HepG2 (cell line): ENCODE measurements at places on chromosomes 16 and 17.

DNA sequence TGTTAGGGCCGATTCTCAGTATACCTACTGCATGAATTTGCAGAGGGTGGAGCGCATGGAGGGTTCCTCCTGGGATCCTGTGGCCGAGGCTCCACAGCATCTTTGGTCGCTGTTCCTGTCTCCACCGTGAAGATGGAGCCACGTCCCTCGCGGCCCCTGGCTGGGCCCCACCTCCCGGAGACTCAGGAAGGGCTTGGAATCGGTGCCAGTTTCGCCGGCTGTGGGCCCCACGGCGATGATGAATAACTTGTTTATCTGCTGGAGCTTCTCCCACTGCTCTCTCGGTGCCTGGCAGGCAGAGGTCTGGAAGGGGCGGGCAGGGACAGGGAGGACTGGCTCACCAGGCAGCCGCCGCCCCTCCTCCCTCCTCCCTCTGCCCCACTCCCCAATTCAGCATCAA is 8.1 kb downstream of the SLC5A11 start:
- DNase-seq = no peak

- no peak for DNase-seq
Observed at GRCh38 chr17:57338257-57338914, 82.1 kb downstream of the MSI2 start.

GRCh38 chr16:9077091-9077809 is 14.2 kb upstream of the HAPSTR1 start:
- DNase-seq = peak; percentile 31

DNA sequence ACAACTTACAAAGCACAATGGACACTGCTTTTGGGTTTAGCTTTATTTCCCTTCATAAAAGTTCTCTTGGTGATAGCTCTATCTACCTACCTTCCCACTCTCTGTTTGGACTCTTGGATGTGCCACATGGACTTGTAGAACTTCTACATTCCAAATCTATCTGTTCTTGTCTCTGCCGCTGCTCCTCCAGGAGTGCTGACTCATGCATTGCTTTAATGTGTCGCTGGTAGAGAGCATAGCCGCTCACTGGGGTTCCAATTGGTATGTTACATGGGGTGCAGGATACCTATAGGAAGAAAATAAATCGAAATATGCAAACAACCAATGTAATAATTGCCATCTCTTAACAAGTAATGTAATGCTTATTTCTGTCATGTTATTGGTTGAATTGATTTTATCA is 92.1 kb downstream of the TTC19 start:
- no peak for DNase-seq

GRCh38 chr17:74749279-74750038 is 1.0 kb downstream of the NHERF1 start:
- DNase-seq = no peak

DNA sequence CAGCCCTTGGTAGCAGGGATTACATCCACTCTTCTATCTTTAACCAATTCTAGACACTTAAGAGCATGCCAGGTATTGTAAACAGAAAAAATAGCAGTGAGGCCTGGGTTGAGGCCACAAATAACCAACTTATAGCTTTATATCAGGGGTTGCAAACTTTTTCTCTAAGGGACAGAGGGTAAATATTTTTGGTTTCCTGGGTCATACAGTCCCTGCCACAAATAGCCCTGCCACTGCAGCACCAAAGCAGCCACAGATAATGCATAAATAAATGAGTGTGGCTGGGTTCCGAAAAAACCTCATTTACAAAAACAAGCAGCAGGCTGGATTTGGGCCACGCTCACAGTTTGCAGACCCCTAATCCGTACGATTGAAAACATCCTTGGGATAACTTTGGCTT is 46.7 kb downstream of the STAT3 start:
- DNase-seq = no peak

DNA sequence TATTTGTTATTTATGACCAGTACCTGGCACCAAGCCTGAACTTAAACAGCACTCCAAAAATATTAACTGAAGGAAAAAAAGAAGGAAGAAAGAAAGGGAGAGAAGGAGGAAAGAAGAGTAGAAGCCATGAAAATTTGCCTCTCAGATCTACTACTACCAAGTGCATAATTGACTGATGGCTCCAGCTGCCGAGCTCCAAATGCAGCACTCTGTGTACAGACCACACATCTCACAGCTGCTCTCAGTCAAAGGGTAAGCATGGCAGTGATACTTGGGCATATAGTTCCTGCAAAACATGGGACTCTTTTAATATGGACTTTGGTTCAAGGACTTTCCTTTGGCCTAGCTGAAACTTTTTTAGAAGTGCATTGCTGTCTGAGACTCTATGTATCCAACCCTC is 44.0 kb upstream of the NOG start:
- DNase-seq = no peak

DNA sequence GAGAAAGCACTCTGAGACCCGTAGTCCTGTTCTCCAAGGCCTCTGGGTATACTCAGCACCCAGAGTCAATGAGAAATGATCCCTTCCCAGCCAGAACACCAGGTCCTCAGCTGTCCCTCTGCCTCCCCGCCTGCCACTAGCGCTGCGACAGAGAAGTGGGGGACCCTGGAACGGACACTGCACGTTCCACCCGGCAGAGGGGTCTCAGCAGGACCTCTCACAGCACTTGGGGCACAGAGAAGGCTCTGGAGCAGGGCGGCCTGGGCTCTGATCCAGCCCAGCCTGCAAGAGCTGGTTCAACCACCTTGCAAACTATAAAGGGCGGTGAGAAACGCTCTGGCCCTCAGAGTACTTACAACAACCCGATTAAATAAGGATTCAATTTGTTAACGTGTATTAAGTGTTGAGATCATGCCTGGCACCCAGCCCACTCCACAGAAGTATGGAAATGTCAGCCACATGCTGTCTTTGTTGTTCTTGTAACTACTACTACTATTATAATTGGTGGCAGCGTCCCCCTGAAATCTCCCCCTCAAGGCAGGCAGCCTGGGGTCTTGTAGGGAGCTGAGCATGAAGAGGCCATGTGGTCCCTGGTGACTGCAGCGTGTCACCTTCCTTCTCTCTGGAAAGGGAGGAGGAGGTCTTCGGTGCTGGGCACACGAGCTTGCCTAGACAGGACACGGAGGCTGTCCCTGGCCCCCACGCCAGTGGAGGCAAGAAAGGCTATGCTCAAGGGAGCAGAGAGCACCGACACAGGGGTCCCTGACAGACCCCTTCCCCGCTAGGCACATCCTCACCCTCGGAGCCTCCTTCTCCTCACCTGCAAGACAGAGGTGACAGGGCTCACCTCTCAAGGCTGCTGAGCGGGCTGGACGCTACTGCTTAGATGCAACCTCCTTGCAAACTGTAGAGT is 2.4 kb downstream of the OSGIN1 start:
- no peak for DNase-seq

GRCh38 chr16:13032911-13033310 is 131.5 kb downstream of the SHISA9 start:
- DNase-seq = no peak

DNA sequence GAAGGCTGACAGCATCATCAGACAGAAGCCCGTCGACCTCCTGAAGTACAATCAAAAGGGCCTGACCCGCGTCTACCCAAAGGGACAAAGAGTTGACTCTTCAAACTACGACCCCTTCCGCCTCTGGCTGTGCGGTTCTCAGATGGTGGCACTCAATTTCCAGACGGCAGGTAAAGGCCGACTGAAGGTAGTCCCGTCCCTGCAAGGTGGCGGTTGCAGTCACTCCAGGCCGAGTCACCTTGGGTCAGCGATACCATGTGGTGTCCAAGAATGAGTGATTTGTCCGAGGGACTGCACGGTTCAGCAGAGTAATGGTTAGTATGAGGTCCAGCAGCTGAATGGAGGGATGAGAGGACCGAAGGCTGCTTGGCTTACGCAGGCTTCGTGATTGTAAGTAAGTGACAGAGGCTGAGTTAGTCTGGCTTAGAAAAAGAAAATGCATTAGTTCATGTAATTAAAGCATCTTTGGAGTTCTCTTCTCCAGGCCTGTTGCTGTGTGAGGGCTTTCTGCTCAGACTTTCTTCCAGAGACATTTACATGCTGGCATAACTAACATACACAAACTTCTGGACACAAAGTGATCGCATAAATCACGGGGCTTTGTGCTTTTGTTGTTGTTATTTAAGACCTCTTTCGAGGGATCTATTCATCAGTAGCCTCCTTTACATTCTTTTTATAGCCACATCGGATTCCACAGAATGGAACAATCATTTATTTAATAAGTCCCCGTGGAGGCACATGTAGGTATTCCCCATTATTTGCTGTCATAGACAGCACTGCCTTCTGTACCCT is 74.9 kb downstream of the SDR42E1 start:
- no peak for DNase-seq

DNA sequence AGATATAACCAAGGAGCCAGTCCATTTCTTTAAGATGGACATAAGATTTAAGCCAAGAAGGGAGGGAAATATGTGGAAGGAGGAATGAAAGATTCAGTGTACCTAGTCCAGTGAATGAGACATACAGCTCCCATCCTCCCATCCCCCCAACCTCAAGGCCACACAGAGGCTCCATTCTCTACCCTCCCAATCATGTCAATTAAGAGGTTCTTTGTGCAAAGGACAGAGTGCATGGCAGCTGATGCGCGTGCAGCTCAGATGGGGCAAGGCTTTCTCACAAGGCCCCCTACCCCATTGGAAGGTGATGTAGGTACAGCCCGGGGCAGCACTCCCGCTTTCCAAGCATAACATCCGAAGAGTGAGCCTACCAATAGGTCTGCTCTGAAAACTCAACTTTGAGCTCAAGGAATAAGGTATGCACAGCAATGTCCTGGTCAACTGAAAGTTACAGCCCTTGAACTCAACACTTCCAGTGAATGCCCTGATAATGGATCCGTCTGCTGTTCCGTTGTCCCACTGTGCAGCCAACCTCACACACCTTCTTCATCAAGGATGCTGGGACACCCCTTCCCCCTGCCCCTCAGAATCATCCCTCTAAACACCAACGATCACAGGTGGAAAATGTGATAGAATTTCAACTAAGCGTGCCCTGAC is 458.1 kb downstream of the SOX9 start:
- DNase-seq = peak; percentile 65

GRCh38 chr17:82242977-82243647 is 14.3 kb downstream of the SLC16A3 start:
- peak; percentile 84 for DNase-seq

DNA sequence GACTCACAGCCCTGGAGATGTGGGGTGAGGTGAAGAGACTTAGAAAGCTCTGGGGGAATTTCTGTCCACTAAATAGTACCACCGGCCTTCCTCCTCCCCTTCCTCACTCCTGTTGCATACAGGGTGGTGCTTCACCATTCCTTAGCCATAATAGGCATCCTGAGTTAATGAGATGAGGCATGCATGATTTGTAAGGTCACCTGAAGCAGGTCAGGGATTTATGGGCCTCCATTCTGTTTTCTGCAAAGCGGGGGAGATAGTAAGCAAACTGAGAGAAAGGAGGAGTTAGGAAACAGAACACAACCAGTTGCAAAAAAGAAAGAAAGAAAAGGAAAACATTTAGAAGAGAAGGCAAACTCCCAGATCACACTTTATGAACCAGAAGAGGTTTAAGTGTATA is 9.3 kb upstream of the MYOCD start:
- no peak for DNase-seq

DNA sequence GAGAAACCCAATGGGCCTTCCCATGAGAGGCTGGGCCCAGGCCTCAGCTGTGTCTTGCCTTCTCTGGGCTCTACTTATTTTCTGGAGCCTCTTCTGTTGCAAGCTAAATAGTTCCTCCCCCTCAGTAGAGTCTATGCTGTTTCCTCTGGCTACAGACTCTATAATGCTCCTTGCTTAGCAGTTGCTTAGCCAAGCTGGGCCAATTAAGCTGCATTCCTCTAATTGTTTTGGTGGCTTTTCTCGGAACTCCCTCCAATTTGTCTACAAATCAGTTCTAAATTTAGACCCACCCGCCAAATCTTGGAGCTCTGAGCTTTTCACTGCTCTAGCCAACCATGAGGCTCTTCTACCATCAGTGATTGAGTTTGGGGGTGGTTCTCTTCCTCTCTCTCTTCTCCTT is 302.7 kb upstream of the ASIC2 start:
- DNase-seq = no peak
